ENCODE measurements at places on chromosomes 2 and 18.

- no peak for DNase-seq
Measured at GRCh38 chr2:112985090-112985489, 7.3 kb downstream of the IL36G start.

- DNase-seq, result no peak
Measured at GRCh38 chr2:36356990-36357846, 1.6 kb downstream of the CRIM1 start.

- no peak for DNase-seq
Measured at GRCh38 chr2:143463719-143464118, 334.5 kb downstream of the ARHGAP15 start.

DNA sequence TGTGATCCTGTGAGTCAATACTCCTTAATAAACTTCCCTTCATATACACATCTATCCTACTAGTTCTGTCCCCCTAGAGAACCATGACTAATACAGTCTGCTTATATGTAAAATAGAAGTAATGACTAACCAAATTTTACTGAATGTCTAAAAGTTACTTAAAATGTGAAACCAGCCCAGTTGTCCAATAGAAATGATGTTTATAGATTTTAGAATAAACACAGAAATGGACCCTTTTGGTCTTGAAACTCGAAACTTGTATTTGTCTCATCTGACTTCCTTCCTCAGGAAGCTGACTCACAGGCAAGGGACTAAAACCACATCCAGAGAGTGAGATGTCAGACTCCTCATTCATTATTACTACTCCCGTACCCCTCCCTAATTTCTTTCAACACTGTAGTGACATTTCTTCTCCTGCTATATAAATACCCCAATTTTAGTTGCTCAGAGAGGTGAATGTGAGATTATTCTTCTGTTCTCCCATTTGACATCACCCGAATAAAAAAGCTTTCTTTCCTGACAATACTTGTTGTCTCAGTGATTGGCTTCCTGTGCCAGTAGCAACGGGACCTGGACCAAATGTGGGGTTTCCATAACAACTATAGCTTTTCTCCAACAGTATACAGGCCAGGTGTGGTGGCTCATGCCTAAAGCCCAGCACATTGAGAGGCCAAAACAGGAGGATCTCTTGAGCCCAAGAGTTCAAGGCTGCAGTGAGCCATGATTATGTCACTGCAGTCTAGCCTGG, 486.0 kb downstream of the ERBB4 start:
- no peak for DNase-seq

- peak; percentile 63 for DNase-seq
Measured at GRCh38 chr2:42493468-42494354, at the start of gene KCNG3. Gene KCNG3 (minus strand): TSS chr2:42493982. CDS start chr2:42493501, 481 bp downstream.

DNA sequence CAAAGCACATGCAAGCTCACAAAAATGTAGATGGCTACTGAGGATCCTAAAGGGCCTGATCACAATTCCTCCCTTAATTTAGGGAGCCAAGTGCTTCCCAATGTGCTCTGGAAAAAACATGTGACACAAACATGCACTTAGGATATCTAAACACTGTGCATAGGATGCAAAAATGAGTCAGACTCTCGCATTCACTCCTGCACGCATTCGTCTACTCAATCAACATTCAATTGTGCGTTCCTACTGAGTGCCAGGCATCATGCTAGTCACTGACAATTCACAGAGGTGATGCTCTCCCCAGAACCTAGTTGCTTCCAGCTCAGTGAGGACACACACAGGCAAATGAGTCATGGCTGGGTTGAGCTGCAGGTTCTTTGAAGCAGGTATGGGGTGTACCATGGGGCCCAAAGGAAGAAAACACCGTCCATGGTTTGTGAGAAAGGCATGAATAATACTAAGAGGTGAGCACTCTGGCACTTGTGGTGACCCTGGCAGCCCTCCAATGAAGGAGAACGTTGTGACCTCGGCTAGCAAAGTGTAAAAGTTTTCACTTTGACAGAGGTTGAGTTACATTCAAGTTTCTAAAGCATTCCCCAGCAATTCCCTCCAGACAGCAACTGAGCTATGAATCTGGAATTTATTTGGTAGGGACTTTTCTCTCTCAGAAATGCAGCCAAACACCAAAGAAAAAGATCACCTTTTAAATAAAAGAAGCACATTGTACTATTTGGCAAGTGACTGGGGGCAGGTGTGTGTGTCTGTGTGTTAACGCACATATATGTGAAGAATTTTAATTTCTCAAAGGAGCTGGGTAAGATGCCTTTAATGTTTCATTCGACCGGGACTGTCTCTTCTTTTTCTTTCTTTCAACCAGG, 173.3 kb downstream of the ALPK2 start:
- no peak for DNase-seq

DNA sequence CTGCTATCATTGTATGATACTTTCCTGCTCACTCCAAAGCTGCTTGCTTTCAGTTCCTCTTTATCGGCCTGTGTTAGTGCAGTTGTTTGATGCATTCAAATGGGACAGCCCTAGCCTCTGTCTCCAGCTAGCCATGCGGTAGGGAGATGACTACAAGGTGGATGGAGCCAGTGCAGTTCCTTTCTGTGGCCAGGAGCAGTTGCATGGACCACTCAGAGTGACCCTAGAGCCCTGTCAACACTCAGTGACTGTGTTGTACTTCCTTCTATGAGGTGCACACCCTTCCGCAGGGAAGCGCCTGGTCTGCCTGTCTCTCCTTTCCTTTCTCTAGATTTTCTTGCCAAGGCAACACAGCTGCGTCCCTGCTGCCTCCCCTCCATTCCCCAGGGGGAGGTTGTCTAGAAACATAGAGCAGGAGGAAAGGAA, 33.8 kb downstream of the KCNS3 start:
- no peak for DNase-seq

GRCh38 chr2:40439473-40439872, 12.4 kb downstream of the SLC8A1 start:
- DNase-seq, result no peak

- no peak for DNase-seq
Measured at GRCh38 chr2:138626148-138626547, 124.6 kb downstream of the SPOPL start.

- peak; percentile 10 for DNase-seq
Measured at GRCh38 chr2:240646900-240647502, 21.7 kb downstream of the GPR35 start.

DNA sequence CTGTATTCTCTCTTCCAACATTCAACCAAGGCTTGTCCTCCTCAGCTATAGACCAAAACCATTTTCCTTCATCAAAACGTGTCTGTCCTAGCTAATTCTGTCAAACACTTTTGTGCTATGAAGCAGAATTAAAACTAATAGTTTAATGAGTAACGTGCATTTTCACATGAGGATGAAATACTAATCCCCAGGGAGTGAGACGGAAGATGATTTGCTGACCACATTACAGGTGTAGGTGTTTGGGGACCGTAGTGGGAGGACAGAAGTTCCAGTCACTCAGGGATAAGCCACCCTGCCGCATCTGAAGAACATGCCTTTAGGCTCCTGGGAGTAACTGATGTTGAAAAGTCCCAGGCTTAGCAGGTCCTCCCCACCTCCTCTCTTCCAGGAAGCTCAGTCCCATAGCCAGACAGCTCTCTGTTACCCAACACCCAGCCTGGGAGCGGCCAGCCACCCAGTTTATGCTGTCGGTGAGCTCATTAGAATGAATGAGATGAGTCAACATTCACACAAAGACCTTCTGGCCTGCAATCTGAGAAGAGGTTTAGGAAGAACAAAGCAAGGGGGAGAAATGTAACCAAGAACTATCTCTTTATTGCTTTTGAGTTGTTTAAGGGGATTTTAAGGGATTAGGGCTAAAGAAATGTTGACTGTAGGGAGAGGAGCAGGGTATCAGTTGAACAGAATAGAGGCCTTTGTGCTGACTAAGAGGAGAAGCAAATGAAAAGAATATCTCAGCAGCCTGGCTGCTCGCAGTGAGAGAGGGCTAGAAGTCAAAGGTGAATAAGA, 122.5 kb downstream of the FOXI3 start:
- no peak for DNase-seq

DNA sequence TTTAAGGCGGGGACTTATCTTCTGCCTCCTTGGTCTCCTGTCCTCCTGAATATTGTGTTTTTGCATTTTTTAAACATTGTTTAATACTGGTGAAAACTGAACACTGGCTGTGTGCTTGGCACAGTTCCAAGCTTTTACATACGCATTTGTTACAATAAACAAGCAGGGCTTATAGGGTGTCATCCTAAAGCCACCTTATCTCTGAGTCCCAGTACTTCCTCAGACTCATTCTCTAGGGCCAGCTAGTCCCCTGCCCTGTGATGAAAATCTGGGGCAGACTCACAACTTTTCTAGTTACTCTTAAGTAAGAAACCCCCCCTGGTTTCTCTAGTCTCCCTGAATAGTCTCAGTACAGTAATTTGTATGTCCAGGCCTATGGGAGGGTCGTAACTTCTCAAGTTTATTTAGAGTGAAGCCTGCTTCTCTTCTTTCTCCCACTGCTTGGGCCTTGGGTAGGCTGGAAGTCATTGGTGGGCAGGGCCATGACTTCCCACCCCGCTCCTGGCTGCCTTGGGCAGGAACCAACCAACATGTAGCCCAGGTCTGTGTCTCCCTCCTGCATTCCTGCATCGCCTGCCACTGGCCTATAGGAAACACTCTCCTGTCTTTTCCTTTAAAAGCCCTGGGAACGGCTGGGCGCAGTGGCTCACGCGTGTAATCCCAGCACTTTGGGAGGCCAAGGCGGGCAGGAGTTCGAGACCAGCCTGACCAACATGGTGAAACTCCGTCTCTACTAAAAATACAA, 7.7 kb upstream of the KCNE4 start:
- no peak for DNase-seq

GRCh38 chr18:65415098-65415497, 335.7 kb upstream of the CDH7 start:
- no peak for DNase-seq
